ENCODE measurements at places on chromosomes 12 and 14.

DNA sequence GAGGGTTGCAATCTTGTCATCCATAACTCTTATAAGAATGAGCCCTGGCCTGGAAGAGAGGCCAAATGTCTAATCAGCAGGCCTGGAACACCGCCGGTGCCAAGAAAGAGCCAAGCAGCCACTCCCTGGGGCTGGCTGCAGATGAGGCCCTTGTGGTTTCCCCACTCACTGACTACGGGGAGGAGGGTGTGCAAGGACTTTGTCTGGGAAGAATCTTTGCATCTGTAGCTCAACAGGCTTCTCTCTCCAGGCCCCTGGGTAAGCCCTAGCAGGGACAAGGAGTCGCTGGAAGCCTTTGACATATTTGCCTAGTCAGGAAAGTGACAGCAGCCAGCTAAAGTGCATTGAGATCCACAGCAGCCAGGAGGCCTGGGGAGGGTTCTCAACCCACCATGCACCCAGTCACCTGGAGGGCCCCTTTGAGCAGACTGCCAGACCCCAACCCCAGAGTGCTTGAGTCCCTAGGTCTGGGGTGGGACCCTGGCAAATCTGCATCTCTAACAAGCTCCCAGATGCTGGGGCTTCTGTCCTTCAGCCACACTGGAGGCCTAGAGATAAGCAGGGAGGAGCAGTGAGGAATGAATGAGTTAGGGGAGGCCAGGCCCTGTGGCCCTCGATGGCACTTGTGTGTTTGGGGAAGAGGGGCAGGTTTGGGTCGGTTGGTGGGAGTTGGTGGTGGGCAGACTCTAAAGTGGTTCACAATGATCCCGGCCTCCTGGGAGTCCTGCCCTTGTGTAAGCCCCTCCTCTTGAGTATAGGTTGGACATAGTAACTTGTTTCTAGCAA is 13.9 kb upstream of the LRTM2 start:
- DNase-seq: peak; percentile 20

DNA sequence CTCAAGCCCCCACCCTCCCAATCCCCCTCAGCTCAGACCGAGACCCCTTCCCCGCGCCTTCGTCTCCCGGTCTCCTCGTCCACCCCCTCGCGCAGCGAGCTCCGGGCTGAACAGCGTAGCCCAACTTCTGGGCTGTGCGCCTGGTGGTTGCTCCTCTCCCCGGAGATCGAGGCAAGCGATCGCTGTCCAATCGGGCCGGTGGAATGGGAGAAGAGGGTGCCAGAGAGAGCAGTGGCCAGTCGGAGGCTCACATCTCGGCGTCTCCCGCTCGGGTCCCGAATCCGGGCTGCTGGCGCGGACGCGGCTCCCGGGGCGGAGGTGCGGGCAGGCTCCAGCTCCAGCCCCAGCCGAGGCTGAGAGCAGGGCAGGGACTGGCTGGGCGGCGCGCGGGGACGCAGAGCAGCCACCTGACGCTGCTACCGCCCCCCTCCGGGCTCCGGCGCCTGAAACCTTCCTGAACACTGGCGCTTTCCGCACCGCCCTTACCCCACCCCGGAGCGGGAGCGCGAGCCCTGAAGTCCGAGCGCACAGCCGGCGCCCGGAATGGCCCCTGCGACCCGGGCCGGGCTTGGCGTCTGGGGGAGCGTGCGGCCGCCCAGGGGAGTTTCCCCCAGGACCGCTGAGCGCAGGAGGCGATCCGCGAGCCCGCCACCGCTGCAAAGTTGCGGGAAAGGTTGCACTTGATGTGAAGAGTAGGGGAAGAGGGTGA is 508 bp upstream of the KCNH5 start:
- peak; percentile 14 for DNase-seq

DNA sequence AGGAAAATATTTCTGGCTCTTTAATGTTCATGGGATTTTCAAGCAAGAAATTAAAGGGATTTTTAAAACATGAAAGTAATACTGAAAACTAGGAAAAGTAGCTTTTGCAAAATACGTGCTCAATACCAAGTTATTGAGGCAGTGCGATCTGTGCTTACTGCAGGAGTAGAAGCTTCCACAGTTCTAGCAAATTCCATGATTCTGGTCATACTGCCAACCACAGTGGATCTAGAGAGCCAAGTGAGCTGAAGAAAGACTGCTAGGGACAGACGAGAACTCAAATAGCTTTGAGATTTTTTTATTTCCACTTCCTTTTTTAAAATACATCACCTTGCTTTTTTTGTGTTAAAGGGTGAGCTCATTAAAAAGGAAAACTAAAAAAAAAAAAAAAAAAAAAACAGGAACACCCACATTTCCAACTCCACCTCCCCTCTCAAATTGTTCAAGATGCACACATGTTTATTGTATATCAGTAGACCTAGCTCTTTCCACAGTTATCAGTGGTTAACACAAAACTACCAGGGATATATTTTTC is 26.2 kb downstream of the EGLN3 start:
- no peak for DNase-seq

DNA sequence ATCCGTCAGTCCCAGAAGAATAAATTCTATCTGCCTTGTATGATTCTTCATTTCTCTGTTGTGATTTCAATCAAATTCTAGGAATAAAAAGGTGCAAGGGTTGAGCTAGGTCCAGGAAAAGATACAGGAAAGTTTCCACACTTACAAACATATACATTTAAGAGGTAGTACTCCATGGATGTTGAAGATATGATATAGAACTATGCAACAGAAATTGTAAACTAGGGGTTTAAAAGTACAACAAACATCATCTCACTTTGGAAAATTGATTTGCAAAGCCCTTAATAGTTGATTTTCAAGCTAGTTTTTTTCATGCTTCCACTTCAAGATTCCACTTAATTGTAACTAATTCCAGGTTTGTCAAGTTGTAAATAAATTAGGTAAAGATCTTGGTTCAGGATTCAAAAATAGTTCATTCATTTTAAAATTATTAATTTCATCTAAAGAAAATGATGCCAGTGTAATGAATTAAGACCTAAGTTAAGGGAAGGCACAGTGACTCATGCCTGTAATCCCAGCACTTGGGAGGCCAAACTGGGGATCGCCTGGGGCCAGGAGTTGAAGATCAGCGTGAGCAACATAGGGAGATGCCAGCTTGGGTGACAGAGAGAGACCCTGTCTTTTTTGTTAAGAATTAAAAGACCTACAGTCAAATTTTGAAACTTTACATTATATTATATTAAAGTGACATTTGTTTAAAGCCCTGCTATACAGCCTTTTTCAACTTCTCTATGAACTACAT is at the start of gene OR6C70:
Gene OR6C70 (minus strand): TSS at position 51 of the 742 bp plus-strand sequence. CDS start 0 bp downstream, at position 51.
- DNase-seq: no peak

DNA sequence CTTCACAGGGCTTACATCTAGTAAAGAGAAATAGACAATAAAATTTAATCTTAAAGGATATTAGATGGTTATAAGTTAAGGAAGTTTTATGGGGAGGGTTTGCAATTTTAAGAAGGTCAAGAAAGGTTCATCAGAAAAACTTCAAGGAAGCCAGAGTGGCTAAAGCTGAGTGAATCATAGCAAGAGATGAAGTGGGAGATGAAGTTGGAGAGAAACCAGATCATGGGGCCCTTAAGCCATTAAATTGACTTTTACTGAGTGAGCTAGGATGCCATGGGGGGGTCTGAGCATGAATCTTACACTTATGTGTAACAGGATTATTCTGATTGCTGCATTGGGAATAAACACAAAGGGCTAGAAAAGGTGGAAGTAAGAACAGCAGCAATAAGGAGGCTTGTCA is 189.2 kb downstream of the LRIG3 start:
- DNase-seq: no peak

GRCh38 chr12:118982302-118982701 is 961 bp downstream of the SRRM4 start:
- DNase-seq: no peak

DNA sequence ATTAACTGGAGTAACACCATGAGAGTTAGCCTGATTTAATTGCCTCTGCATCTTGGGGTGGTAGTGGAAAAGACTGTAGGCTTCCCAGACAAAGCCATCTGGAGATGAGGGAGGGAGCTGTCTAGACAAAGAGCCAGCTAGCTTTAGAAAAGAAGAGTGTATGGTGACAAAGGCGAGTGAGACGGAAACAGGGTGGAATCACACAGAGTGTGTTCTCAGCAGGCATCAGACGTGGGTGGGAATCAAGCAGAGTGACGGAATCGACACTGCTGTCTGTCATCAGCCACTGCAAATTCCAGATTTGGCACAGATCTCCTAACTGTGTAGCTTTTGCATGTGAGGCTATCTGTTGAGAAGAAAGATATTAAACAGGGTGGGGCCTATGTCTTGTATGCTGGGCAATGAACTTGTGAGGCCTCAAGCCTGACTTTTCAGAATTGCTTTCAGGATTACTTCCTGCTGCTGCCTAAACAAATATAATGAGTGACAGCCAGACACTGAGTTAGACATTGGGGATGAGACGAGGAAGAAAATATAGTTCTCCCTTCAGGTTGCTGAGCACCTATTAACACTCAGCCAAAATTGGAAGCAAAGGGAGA is 236.5 kb upstream of the GRIP1 start:
- no peak for DNase-seq

- no peak for DNase-seq
Observed at GRCh38 chr14:59632381-59632780, 55.8 kb upstream of the CCDC175 start.

- DNase-seq: no peak
Observed at GRCh38 chr14:81868172-81868571, 334.5 kb upstream of the SEL1L start.

DNA sequence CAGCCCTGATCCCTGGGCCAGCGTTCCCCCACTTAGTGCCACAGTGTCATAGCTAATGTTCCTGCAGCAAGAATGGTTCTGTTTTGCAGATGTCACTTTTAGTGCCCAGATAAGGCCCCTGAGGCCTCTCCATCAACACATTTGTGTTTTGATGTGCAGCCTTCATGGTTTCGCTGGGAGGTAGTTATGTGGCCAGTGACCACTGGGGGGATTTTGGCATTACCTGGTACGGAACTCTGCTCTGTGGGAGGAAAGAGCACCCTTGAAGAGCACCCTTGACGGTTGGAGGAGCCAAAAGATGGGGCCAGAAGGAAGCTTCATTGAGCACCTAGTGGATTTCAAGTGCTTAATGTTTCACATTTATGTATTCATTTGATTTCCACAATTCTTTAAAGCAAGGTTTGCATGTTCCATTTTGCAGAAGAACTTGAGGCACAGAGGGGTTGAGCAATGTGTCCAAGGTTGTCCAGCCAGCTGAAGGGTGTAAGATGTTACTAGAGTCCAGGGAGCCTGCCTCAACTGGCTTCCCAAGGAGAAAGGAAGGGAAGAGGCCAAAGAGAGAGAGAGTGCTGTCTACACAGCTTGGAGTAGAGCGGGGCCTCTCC is 13.0 kb downstream of the SERPINA11 start:
- DNase-seq: no peak

DNA sequence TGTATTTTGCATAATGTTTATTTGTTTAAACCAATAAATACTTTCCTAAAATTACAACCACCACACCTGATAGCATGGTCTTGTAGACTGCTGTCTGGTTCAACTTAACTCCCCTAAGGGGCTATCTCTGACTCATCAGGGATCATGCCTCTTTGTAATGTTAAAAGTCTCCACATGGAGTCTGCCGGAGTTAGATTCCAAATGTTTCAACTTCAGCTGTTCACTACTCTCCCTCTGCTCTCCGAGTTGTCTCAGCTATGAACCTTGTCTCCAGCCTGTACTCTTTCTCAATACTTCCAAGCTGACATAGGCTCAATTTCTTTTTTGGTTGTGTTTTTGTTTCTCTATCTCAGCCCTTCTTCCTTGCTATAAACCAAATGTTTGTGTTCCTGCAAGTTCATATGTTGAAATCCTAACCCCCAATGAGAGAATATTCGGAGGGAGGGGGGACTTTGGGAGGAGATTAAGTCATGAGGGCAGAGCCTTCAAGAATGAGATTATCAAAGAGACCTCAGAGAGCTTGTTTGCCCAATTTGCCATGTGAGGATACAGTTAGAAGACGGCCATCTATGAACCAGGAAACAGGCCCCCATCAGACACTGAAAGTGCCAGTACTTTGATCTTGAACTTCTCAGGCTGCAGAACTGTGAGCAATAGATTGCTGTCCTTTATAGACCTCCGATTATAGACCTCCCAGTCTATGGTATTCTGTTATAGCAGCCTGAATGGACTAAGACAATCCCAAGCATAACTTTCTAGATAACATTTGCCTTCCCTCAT is 858.2 kb downstream of the VRK1 start:
- no peak for DNase-seq

DNA sequence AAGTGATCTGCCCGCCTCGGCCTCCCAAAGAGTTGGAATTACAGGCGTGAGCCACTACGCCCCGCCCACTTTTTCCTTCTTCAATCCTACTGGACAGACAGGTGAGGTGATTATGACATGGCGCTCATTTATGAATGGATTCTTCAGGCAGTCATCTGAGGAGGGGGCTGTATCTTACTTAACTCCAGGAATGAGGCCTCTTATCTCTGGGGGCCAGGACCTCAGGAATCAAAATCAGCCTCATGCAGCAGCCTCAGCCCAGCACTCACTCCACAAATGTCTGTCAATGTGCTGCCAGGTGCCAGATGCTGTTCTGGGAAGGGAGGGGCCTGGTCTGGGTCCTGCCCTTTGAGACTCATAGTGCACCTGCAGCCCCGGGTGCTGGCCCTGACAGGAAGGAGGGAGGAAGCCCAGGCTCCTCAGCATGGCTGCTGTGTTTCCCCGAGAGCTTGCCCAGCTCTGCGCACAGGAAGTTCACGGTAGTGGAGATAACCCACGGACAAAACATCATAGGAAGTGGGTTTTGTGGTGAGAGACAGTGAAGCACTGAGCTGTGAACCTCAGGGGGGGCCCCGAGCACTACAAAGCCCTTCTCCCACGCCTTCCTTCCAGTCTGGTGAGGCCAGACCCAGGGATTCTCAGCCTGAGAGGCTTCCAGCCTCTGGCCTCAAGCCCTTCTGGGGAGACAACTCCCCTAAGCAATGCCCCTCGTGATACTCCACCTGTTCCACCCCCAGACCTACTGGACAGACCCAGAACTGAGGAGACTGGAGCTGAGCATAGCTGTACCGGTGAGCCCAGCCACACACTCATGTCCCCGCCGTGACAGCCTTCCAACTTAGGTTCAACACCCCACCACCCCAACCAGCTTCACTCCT is 22.3 kb downstream of the GALNT6 start:
- peak; percentile 59 for DNase-seq

GRCh38 chr12:57000393-57000792 is 6.0 kb downstream of the ZBTB39 start:
- no peak for DNase-seq

DNA sequence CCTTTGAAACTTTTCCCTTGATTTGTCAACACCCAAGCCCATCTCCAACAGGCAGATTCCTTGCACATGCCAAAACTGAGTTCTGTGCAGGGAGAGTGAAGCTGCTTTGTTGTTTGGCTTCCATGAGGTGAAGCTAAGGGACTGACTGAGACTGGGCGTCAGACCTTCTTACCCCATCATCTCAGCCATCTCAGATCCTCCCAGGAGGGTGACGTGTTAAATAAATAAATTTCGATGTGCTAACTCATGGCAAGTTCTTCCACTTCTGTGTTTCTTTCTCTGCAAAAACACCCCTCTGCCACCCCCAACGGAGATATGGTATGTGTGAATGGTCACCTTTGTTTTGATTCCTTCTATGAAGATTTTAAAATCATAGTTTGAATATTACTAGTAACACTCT is 17.8 kb downstream of the UTP20 start:
- no peak for DNase-seq

All from left lung (tissue), 14 donors.